ENCODE measurements at places on chromosomes 4 and X. TPM values are rescaled to one million over a fixed set of nuclear protein-coding genes. Genes with fewer than 3 reads are reported as not detected.

DNA sequence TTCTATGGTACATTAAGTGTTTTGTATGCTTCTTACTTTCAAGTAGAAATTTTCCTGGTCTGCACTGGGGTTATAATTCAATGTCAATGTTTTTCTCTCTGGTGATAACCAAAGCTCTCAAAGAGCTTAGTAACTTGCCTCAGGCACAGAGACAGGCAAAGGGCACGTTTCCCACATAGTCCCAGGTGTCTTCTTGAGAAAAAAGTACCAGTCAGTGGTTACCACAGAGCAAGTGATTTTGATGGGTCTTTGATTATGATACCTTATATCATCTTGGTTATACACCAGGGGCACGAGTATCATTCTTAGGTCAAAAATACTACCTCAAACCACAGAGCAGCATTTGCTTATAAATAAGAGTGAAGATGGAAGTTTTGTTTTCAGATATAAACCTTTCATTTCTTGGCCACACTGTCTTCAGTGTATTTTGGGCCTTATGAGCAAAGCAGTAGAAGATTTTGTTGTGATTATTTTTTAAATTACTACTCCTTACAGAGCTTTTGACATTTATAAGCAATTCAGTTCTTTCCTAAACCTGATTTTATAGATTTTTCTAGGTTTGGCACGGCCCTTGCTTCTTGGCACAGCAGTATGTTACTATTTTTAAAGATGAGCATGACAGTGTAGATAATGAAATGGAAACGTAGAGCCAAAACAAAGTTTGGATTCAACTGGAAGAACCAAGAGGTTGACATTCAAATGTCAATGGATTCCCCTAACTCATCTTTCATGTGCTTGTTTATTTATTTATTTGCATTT is 85.3 kb upstream of the TLL1 start:
- no peak for DNase-seq

GRCh38 chr4:105149771-105150170 is 3.1 kb downstream of the TET2 start:
- no peak for DNase-seq

- DNase-seq, result no peak
These were observed 159.3 kb upstream of the LCORL start for GRCh38 chr4:18180892-18181291.

GRCh38 chr4:120266602-120267001 is 200.0 kb upstream of the MAD2L1 start:
- DNase-seq, result no peak

Gene S100P
- 0.06 TPM for polyA plus RNA-seq

DNA sequence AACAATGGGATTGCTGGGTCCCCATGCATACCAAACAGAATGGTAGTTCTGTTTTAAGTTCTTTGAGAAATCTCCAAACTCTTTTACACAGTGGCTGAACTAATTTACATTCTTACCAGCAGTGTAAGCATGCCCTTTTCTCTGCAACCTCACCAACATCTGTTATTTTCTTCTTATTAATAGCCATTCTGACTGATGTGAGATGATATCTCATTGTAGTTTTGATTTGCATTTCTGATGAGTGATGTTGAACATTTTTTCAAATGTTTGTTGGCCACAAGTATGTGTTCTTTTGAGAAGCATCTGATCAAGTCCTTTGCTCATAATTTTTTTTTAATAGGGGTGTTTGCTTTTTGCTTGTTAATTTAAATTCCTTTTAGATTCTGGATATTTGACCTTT is 41.2 kb upstream of the ZMAT1 start:
- no peak for DNase-seq

- DNase-seq, result no peak
These were observed 428.6 kb downstream of the DTHD1 start for GRCh38 chr4:36709991-36710390.

GRCh38 chr4:18627447-18628005 is 606.0 kb upstream of the LCORL start:
- no peak for DNase-seq

GRCh38 chrX:134636851-134637250 is 21.4 kb downstream of the PLAC1 start:
- no peak for DNase-seq

Gene SSX4B
- polyA plus RNA-seq, result not detected

- no peak for DNase-seq
These were observed 329.4 kb downstream of the PDGFC start for GRCh38 chr4:156642161-156642560.

DNA sequence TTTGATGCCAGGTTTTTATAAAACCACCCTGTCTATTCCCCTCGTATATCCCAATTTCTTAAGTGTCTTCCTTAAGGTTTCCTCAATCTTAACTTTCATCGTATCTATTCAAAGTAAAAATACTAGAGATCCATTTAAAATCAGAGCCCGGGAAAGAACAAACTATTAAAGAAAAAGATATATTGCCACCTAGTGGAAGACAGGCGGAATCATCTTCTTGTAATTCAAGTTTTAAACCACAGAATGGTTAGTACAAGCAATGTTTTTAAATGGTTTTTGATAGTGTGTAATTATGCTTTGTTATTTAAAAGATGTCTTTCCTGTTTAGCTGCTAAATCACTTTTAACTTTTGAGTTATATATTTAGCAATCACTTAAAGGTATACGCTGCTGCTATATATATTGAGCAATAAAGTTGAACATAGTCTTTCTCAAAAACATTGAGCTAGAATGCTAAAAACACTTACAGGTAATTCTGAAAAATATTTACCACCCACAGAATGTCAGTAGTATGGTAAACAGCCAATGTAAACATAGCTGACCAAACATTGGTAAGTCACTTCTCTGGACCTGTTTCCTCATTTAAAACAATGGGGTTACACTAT is 18.2 kb downstream of the PRDM8 start:
- DNase-seq, result no peak

DNA sequence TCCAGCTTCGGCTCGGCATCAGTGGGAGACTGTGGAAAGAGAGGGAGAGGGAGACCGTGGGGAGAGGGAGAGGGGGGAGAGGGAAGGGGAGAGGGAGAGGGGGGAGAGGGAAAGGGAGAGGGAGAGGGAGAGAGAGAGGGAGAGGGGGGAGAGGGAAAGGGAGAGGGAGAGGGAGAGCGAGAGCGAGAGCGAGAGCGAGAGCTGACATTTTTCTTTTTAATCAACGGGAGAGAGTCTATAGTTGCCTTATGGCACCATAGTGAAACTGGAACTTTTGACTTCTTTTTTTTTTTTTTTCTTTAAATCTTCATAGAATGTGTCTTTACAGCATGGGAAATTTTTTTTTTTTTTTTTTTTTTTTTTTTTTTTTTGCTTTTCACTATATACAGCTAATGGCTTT is 94.7 kb upstream of the NUDT6 start:
- no peak for DNase-seq

- DNase-seq, result peak; percentile 53
These were observed 21.9 kb downstream of the PTTG2 start for GRCh38 chr4:37981844-37982720.

DNA sequence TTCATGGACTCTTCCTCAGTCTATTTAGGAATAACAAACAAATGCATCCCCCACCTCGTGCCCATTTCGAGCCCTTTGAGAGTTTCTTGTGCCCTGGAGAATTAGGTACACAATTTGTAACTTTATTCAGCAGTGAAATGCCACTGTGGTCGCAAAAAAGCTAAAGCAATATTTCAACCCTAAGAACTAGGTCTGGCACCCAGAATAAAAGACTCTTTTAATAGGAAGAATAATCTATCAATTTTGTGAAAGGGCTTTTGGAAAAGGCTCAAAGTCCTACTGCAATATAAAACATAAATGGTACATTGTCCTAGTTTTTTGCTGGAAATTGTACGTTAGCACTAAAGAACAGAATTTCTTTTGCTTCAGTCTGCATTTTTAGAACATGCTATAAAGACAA is 304.6 kb upstream of the TENM3 start:
- no peak for DNase-seq

Gene HHIP
- 0.87 TPM for polyA plus RNA-seq

Gene GPC4
- 0.23 TPM for polyA plus RNA-seq

DNA sequence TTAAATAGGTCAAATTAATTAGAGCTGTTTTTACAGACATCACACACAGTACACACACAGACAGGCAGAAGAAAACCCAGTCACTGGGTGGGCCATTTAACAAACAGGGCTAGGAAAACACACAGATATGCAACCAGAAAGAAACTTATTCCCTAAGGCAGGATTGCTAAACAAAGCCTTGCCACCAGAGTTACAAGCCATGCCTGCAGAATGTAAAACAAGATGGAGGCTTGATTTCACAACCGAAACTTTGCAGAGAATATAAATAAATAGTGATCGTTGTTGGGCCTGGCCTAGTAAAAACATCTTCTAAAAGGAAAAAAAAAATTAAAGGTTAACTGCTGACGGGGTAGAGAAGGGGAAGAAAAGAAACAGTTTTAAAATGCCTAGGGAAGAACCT is 212.3 kb downstream of the NAP1L3 start:
- DNase-seq, result no peak

GRCh38 chrX:125628435-125628834 is 308.8 kb downstream of the TEX13C start:
- DNase-seq, result no peak

Gene PCYT1B
- not detected for polyA plus RNA-seq

DNA sequence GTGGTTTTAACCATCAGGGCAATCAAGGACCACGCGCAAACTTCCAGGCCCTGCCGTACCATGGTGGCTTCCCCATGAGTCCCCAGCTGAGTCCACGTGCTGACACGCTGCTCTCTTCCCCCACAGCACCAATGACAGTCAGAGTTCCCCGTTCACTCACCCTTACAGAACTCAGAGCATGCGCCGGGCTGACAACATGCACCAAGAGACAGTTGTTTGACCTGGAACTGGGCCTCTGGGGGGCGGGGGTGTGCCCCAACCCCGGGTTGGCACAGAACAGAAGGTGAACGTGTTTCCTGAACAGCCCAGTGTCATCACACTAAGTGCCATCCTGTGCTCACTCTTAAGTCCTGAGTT is 29.4 kb downstream of the IRF2 start:
- no peak for DNase-seq

Gene KCND1
- polyA plus RNA-seq, result 0.83 TPM

DNA sequence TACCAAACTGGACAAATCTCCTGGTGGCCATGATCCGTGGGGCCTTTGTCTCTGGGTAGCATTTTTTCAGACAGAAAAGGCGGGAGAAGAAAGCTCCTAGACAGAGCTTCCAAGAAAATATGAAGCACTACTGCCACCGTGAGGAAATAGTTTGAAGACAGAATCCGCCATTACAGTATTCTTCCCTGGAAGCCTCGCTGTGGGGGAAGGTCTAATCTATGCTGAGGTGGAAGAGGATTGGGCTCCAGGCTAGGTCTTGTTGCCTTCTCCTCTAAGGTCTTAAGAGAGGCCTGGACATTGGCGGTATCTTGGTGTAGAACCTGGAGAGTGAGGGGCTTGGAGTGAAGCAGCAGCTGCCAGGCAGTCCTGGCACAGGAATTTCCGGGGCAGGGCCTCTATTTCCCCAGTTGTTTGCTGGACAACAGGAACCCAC is 218.9 kb downstream of the OR13H1 start:
- no peak for DNase-seq

DNA sequence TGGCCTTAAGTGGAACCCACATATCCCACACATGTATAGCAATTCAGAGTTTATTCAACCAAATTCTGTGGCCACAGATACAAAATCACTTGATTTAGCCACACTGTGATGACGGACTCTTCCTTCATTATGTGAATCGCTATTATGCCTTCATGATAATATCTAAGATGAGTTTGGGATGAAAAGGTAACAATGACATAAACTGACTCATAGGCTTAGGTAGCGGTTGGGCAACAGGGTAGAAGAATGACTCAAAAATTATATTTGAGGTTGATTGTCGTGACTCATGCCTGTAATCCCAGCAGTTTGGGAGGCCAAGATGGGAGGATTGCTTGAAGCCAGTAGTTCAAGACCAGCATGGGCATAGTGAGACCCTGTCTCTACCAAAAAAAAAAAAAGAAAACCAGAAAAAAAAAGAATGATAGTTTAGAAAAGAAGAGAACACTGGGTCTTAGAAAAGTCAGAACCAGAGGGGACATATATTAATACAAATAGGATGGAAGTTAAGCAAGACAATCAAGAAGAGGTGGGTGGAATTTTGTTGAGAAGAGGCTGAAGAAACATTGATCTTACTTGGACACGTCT is 70.4 kb upstream of the USP9X start:
- DNase-seq, result no peak

DNA sequence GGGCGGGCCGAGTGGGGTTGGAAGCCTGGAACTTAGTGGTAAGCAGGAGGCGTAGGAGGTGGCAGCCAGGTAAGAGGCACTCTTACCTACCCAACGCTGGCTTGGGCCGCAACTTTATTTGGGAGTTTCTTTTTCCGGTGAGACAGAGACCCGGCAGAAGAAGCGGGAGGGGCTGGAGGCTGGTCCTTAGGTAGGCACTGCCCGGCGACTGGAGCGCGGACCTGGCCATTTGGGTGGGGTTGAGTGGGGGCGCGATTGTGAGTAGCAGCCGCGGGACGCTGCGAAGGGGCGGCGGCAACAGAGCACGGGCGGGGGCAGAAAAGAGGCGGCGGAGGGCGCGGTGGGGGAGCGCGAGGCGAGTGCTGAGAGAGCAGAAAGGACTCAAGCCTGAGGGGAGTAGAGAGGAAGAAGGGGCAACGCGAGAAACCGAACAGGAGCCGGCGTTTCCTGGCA is 334 bp upstream of the POU4F2 start:
- no peak for DNase-seq

DNA sequence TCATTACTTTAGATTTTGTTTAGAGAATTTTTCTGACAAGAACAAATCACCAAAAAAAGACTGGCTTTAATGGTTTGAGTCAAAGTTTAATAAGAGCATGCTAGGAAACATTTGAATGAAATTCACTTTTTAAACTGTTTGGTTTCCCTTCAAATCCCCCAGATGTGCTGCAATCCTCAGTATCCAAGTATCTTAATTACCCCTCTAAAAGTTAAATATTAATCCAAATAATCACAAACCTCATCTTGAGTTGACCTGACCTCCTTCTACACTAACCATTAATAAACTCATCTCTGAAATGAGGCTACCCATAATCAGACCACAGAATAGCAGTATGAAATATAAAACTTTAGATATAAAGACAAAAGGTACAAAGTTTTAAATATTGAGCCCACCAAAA is 10.1 kb downstream of the DHX15 start:
- DNase-seq, result no peak

DNA sequence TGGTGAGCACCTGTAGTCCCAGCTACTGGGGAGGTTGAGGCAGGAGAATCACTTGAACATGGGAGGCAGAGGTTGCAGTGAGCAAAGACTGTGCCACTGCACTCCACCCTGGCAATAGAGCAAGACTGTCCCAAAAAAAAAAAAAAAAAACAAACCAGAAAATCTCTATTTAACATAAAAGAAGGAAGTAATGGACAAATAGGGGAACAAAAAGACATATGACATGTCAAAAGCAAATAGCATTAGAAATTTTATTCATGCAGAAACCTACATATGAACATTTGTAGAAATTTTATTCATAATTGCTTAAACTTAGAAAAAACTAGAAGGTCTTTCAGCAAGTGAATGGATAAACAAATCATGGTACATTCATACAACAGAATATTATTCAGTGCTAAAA is 97.1 kb upstream of the SH3RF1 start:
- DNase-seq, result no peak
